ENCODE measurements at places on chromosomes 5 and 9.

DNA sequence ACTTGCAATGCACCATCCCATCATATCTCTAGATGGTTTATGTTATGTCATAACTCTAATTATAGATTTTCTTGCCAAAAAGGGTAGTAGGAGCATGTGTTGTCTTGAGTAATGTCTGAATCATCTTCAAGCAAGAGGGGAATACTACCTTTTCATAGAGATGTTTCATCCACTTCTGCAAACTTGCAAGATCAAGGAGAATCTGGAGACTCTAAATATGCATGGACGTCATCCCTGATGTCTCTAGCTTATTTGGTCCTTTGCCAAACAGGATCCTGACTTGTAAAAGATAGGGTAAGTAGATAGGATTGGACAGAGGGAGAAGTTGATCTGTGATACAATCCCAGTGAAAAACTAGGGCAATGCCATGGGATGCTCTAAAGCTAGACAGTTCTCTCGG, 246.5 kb downstream of the DMRTA1 start:
- DNase-seq, result no peak

DNA sequence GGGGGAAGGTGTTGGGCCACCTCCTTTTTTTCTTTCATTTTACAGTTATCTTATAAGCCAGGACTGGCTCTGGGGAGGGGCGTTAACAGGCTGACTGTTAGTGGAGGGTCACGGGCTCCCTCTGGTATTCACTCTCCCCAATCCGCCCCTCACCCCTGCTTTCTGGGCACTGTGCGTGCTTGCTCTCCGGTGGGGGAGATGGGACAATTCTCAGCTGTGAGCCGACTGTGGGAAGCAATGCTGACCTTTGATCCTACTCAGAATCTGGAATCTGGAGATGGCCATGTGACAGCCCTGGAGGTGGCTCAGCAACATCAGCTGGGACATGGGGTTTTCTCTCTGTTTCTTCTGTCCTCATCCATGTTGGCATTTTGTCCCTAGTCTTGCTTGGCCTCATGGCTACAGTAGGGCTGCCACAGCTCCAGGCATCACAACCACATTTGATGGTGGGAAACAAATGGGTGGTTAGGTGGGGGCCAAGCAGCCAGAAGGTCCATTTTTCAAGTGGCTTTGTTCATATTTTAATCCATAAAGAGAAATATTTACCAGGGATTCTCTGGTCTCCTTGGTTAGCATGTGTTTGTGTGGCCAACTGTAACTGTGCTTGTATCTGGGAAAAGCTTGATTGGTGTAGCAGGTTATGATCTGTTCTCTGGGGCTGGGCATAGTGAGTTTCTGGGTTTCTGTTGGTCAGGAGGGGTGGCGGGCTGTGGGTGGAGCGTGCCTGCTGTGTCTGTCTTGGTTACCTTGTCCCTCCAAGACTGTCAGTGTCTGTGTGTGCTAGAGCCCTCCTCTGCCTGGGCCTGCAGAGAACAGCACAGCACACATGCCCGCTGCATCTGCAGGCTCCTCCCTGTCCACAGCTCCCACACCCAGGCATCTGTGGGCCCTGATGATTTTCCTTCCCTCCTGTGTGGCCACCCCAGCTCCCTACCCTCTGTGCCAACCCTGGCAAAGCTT, 12.4 kb downstream of the WNK2 start:
- no peak for DNase-seq

GRCh38 chr5:42665857-42666256, 90.8 kb upstream of the CCDC152 start:
- no peak for DNase-seq

- DNase-seq, result no peak
Measured at GRCh38 chr9:100472268-100472667, 681 bp upstream of the TMEFF1 start.

DNA sequence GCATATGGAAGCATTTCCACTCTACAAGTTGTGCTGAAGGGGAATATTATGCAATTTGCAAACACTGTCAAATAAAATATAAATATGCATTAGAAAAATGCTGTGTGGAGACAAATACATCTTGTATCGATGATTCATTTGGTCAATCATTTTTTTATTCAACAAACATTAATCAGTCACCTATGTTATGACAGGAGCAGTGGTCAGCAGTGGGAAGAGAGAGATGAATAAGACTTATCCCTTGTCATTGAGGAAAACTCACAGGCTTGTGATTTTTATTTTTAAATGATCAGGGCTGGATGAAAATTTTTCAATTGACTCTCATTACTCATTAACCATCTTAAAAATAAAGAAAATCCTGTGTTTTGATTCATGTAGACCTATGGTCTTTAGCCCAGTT, 574.1 kb downstream of the ACTL7B start:
- no peak for DNase-seq

DNA sequence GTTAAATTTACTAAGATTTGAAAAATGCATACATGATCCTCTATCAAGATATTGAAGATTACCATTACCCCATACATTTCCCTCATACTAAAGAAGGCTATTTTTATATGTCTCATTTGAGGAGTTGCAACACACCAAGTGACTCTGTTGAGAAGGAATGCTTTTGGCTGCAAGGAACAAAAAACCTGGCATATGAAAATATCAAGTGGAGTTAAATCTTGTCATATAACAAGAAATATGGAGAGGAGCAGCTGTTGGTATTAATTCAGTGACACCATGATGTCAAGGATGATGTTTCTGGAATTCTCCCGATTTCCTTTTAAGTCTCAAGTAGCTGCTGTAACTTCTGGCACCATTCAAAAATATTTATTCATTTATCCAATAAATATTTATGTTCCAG, 193.8 kb downstream of the CSNK1G3 start:
- DNase-seq, result no peak

- no peak for DNase-seq
Measured at GRCh38 chr5:15897656-15898055, 281.9 kb downstream of the MARCHF11 start.
